NCI-H1048 (cell line): ENCODE measurements at places on chromosomes 1 and 21.

GRCh38 chr21:45943630-45944540, 37.7 kb upstream of the COL6A1 start:
- DNase-seq, result no peak

GRCh38 chr21:31682620-31683019, 23.1 kb downstream of the SOD1 start:
- no peak for DNase-seq

GRCh38 chr1:115330480-115331013, 7.5 kb downstream of the NGF start:
- no peak for DNase-seq

GRCh38 chr1:107378866-107379265, 238.0 kb downstream of the NTNG1 start:
- DNase-seq, result no peak
